Kidney epithelial cell (primary cell): ENCODE measurements at places on chromosomes 5 and 9. TPM values are rescaled to one million over a fixed set of nuclear protein-coding genes. Genes with fewer than 3 reads are reported as not detected.

DCAF12 gene
- 39.9 and 46.3 TPM in 2 replicates for total RNA-seq

LECT2 gene
- total RNA-seq = not detected in 2 replicates

SPATA31D4 gene
- not detected in 2 replicates for total RNA-seq

APBA1 gene
- total RNA-seq = 1.1 and 1.8 TPM in 2 replicates

GPR150 gene
- total RNA-seq = 0.25 TPM in 1 of 2 replicates, not detected in the other

GRCh38 chr9:102796244-102796643 lies 198.9 kb upstream of the CYLC2 start:
- no peak for DNase-seq

DNA sequence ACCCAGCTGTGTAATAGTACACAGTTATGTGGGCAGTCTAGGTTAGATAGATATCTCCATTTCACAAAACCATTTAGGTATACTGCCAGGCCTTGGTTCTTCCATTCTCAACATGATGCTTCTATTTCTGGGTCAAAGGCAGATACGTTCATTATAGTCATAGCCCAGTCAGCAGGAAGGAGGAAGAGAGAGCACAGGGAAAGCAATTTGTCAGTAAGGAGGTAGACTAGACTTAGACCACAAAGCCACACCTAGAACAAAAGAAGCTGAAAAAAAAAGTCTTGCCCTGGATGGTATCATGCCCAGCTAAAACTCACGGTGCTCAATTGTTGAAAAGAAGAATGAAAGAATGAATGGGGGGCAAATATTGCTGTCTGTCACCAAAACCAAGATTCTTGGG lies 7.6 kb downstream of the INVS start:
- no peak for DNase-seq

- DNase-seq = no peak
These were observed 130.9 kb downstream of the SNCAIP start for GRCh38 chr5:122442938-122443337.

GRCh38 chr9:107983181-107983603 lies 493.6 kb upstream of the KLF4 start:
- DNase-seq = peak; percentile 7

GRCh38 chr5:59835800-59836199 lies 57.7 kb downstream of the PDE4D start:
- DNase-seq = no peak

DNA sequence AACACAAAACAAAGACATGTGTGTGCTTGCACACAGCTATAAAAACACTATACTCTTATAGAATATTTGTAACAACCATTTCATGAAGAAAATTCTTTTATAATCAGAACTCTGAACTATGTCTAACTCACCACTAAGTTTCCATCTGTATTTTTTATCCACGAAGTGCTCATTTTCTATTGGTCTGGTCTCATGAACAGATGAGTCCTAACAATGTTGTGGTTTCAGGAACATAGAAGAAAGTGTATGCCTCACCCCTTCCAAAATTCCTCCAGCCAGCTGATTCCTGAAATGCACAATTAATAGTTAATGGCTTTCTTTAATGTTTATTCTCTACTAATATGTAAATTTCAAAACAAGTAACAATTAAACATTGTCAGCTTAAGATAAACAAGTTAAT lies 325.3 kb upstream of the GRAMD2B start:
- no peak for DNase-seq
